Stimulated activated CD4-positive, alpha-beta T cell treated with anti-CD3 and anti-CD28 coated beads, Interleukin-2, amount 100 ng/mL, for 24 hours (primary cell): ENCODE measurements at places on chromosomes 16 and 17.

GRCh38 chr17:68175416-68175815 lies 72.4 kb upstream of the AMZ2 start:
- DNase-seq = no peak

DNA sequence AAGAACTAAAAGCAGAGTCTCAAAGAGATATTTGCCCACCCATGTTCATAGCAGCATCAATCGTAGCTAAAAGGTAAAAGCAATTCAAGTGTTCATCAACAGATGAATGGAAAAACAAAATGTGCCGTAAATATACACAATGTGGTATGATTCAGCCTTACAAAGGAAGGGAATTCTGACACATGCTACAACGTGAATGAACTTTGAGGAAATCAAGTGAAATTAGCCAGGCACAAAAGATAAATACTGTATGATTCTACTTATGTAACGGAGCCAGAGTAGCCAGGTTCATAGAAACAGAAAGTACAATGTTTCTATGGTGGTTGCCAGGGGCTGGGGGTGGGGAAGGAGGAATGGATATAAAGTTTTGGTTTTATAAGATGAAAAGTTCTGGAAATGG lies 57.8 kb upstream of the IL34 start:
- no peak for DNase-seq

DNA sequence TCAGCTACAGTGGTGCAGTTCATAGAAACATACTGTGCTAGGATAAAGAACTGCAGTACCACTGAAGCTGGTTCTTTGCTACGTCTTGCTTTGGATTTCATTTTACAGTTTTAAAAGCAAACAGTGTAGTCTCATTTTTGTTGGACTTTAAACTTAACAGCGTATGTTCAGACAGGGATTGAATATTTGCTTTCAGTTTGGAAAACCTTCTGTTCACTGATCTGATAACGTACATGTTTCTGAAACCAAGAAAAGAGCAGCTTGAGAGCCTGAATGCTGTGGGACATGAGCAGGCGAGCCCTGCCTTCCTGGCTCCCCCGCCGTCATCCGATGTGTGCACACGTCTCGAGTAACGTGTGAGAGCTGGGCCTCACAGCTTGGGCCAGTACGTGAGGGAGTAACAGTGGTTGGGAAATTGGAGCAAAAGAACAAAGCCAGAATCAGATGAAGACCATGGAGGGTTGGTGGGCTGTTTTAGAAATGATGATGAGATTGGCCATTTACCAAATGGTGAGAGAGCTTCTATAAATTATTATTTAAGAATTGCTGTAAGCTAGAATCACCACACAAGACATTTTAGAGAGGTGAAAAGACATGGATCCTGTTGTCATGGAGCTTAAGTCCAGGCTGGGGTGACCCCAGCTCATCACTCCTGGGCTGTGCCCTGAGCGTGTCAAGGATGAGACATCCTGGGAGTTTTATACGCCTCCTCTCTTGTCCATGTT lies 20.8 kb upstream of the CLEC18C start:
- DNase-seq = no peak

DNA sequence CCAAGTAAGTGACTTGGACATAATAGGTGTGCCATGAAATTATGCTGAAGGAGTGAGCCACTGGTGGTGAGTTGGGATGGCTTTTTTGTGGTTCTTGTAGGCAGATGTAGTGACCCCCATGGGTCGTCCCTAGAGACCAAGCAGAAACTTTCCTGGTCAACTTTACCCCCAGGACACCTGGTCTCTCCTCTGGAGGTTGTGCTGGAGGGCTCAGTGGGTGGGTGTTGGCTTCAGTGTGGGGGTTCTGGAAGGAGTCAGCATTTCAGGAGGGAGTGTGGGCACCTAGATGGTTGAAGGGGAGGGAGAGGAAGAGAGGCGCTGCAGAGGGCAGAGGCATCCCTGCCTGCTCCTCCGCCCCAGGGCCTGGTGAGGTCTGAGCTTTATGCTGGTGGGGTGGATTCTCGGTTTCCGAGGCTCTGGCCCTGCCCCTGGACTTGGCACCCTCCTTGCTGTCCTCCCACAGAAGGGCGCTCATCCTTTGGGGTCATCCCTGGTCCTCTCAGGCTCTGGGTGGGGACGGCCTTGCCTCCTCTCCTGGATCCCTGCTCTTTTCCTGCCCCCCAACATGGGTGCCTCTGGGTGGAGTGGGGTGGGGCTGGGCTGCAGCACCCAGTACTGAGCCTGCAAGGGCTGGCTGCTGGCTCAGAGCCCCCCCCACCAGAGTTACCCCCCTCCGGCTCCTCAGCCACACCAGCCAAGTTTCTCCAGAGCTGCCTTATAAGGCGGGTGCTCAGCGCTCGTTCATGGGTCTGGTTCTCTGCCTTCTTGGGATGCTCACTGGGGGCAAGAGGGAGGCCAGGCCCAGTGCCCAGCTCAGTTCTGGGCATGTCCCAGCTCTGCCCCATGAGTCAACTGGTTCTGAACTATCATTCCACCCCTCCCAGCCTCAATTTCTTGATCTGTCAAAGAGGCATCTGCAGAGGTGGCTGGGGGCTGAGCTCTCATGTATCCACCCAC lies 266.8 kb downstream of the SEC14L1 start:
- no peak for DNase-seq

DNA sequence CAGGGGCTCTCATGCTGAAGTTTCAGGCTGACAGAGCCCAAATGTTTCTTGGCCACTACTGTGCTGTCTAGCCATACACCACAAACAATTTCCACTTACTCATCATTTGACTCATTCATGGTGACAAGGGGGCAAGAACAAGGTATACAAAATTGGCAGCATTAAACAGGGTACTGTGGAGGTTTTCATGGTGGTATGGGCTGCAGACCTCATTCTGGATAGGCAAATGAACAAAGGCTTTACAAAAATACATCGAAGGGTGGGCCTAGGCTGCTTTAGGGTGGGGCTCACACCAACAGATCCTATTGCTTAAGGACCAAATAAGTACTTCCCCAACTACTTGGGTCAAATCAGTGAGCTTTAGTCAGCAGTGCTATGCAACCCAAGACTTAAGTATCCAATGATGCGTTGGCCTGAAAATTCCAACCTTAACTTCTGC lies 53.0 kb downstream of the N4BP1 start:
- peak; percentile 28 for DNase-seq

DNA sequence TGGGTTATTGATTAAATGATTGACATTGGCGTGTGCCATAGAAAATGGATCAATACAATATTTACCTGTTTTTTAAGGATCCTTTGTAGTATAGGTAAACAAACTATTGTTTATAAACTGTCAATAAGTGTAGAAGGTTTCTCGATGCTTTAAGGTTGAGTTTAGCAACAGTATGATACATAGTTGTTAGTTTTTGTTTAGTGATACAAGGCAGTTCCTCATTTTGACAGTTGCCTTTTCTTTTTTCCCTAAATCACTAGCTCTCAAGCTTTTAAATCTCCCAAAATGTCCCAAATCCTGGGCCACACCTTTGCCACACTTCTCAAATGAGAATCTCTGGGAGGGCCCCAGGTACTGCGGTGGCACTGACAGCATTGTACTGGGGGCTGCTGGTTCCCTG lies 57.3 kb downstream of the EPN2 start:
- DNase-seq = no peak

- no peak for DNase-seq
Observed at GRCh38 chr17:71063127-71063526, 893.8 kb downstream of the KCNJ2 start.

- peak; percentile 53 for DNase-seq
Observed at GRCh38 chr16:1706386-1707192, 594 bp downstream of the MAPK8IP3 start.
